ENCODE measurements at places on chromosomes 6 and 20. TPM values are rescaled to one million over a fixed set of nuclear protein-coding genes. Genes with fewer than 3 reads are reported as not detected.

Gene C2
- total RNA-seq: 8.4 TPM

Gene PNLDC1
- not detected for total RNA-seq

Gene LBP
- 0.52 TPM for total RNA-seq

Gene TFAP2D
- total RNA-seq: not detected

Gene MUC22
- total RNA-seq: not detected

Gene PRICKLE4
- 2.6 TPM for total RNA-seq

Gene PPIL6
- 15.7 TPM for total RNA-seq

Gene OTOR
- not detected for total RNA-seq

Gene ETV7
- total RNA-seq: not detected

Gene DDO
- 4.7 TPM for total RNA-seq

Gene TPD52L1
- total RNA-seq: 14.6 TPM

Gene SUMO4
- total RNA-seq: 0.52 TPM

Gene THEMIS
- under 0.01 TPM for total RNA-seq

Gene OPN5
- not detected for total RNA-seq

Gene TMEM63B
- 11.5 TPM for total RNA-seq

Gene LAMA4
- 248 TPM for total RNA-seq

Gene TRAPPC3L
- total RNA-seq: 0.52 TPM

Gene RIMS1
- total RNA-seq: 15.7 TPM

Gene RIPOR3
- total RNA-seq: 2.6 TPM

Gene DPPA5
- total RNA-seq: not detected

Gene SLC35D3
- total RNA-seq: not detected

Gene TGM3
- total RNA-seq: under 0.01 TPM

Measured in skeletal muscle tissue (tissue), 5 donors.